ENCODE measurements at places on chromosomes 6 and 20. TPM values are rescaled to one million over a fixed set of nuclear protein-coding genes. Genes with fewer than 3 reads are reported as not detected.

Gene SOX18
- 6.6 TPM for total RNA-seq

GRCh38 chr6:91337967-91338366, 751.1 kb upstream of the MAP3K7 start:
- DNase-seq, result no peak

Gene NKX2-4
- total RNA-seq, result not detected

GRCh38 chr20:38601216-38602184, at the start of gene ARHGAP40:
Gene ARHGAP40 (plus strand): TSS chr20:38601809.
- DNase-seq, result no peak

DNA sequence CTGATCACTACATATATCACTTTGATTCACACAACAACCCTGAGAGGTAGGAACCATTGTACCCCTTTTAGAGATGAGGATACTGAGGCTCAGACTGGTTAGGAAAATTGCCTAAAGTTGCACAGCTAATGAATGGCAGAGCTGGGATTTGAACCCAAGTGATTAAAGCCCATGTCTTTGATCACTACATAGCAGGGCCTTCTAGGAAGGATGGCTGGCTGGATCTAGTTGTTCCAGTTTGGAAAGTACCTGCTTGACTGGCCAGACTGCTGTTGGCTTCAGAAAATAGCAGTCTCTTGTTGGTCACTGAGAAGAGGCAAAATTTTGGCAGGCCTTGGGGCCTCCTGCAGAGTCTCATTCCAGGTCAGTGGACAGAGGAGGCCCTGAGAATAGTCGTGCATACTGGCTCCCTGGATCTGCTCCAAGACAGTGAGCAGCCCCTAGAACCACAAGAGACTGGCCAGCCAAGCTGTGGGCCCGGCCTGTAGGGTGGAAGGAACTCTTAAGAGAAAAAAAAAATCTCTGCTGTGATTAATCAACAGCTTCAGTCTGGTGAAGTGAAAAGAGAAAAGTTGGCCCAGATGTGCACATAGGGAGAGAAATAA, 17.5 kb downstream of the PPARD start:
- no peak for DNase-seq

DNA sequence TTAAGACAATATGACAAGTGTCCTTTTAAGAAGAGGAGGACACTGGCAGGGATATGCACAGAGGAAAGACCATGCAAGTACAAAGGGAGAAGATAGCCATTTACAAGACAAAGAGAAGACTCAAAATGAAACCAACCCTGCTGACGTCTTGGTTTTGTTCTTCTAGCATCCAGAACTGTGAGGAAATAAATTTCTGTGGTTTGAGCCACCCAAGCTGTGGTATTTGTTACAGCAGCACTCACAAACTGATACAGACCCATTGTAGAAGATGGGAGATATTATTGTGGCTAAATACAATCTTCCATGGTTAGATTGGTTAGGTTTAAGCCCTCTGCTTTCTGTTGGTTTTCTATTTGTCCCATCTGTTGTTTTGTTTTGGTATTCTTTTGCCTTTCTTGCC, 88.6 kb upstream of the SLC35F1 start:
- no peak for DNase-seq

- peak; percentile 85 for DNase-seq
Observed at GRCh38 chr6:137867685-137868509, 838 bp downstream of the TNFAIP3 start.

DNA sequence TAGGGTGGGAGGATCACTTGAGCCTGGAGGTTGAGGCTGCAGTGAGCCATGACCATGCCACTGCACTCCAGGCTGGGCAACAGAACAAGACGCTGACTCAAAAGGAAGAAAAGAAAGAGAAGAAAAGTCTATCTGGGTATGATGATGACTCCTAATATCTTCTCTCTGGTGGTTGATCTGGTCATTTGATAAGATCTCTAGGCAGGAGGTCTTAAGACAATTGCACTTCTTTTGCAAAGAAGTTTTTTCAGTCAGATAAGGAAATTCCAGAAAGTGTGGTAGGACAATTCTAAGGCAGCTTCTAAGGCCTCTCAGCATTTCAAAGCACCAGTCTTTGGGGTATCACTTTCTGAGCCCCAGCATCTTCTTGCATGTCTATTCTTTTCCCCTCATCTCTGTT, 7.7 kb upstream of the AIF1 start:
- no peak for DNase-seq

DNA sequence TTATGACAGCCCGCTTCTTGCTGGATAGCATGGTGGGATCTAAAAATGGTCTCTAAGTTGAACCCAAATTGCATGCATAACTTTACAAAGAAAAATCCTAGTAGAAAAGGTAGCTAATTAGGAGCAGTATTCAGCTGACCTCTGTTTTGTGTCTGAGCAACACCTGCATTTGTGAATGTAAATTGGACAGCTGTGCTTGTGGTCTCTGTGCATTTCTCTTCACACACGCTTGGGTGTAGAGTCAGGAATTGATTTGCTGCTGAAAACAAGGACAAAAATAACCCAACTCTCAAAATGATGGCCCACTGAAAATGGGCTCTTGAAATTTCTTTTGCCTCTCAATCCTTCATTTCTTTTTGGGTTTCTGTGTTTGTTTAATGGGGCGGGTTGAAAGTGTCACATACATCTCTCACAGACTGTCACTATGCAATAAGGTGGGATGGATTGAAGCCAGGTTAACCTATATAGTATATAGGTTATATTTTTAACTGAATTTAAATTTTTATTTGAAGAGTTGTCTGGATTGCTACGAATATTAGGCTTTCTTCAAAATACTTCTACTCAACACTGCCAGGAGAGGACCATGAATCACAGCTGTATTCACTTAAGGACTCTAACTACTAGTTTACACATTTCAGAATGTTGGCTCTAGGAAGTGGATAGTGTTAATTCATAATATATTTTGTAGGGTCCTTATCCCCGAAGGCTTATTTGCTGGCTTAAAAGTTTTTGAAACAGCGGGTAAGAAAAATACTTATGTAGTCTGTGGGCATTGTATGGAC, 46.5 kb downstream of the SOBP start:
- no peak for DNase-seq

Gene MLN
- not detected for total RNA-seq

DNA sequence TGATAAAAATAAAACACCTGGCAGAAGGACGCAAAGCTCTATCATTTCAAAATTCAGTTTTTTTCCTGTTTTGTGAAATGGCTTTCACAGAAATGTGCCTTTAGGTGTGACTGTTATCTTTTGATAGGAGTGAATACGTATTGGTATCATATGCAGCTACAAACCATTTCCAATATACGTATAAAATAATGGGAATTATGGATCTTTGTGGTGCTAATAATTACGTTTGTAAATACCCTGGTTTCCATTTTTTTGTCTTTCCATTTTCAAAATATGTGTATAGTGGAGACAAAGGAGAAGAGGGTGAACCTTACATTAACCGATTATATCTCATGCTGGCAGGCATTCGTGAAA, 108.7 kb upstream of the GMDS start:
- DNase-seq, result no peak

DNA sequence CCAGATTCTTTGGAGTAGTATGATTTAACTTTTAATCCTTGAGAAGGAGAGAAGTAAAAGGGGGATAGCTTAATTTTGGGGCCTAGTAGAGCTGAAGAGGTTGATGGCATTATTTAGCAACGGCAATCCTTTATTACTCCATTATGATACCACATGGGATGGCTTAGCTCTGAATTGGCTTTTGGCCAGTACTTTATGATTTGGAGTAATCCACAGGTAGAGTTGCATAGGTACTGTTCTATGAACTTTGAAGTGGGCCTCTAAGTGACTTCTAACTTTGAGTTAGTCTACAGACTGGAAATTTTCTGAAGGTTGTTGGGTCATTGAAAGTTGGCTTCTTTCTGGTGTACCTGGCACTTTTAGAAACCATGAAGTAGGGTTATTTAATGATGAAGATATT, 11.6 kb downstream of the YWHAB start:
- no peak for DNase-seq

DNA sequence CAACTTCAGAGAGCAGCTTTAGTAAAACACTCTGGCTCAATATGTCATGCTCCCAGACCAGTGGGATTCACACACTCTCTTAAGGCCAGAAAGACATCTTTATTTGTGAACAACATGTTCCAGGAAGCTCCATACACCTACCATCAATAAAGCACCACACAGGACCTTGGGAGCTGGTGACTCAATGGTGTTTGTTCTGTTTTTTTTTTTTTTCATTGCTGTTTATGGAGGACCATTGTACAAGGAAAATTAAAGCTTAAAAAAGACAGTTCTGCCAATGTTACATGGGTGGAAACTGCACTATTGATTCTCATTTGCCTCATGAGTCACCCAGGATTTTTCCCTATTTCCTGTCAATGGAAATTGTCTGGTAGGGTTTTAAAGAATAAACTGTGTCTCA, 36.3 kb upstream of the TENT5A start:
- no peak for DNase-seq

GRCh38 chr20:57470666-57471495, 54.1 kb downstream of the CTCFL start:
- no peak for DNase-seq

DNA sequence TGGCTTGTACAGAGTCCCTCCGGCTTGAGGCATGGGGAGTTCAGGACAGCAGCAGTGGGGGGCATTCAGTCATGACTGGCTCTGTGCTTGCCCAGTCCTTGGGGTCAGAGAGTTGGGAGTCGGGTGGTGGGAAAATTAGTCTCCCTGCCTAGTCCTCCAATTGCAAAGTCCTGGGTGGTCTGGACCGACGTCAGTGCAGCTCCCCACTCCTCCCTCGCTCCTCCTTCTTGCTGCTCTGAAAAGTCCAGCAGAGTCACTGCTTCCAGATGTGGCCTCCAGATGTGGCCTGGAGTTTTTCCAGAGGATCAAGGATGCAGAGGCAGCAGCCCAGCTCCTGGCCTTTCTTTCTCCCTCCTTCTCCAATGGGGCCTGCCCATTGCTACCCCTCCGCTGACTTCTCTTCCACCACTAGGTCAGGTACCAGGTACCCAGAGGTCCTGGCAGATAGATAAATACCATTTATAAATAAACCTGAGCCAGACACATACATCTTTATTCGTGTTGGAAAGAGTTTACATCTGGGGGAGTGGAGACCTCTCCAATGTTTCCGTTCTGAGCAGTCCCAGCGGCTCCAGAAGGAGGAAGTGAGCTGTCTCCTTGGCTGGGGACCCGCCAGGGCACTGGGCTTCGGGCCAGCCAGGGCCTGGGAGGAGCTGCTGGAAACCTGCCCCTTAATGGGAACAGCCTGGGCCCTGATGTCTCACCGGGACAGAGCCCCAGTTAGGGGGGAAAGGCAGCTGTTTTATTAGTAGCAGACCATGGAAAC, 49.0 kb upstream of the RNF24 start:
- peak; percentile 24 for DNase-seq

DNA sequence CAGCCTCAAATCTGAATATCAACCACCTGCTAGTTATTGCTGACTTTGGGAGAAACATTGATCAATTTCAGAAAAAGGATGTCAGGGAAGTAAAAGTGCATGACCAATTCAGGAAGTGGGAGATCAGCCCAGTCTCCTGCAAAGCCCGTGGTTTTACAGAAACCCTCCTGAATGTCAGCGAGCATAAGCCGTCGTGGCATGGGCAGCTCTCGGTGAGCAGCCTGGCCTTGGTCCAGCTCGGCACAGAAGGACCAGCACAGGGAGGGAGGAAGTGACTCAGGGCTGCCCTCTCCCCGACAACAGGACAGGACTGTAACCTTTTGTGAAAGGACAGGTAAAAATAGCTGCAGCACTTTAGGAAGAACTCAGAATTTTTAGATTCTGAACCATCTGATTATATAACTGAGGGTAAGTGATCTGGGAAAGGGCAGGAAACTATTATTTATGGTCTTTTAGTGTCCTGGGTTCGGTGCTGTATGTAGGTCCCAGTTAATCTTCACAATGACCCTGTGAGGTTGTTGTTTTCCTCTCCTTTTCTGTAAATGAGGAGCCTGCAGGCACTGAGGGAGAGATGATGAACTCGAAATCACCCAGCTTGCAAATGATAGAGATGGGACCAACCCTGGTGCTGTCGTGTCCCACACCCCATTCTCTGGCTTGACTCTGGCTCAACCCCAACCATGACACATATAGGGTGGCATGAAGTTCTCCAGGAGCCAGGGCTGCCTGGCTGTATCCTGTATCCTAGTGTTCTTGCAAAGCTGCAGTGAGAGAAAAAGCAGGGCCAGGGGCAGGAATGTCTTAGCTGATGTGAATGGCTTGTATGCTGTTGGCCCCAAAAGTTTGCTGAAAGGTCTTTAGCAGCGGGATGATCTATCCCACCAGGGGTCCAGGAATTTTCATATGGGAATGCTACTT, 37.6 kb downstream of the NRN1 start:
- no peak for DNase-seq

Gene SLC22A23
- total RNA-seq, result 104 TPM

Gene DOK5
- total RNA-seq, result 2.1 TPM

- DNase-seq, result no peak
Observed at GRCh38 chr6:133291671-133292070, 50.5 kb downstream of the EYA4 start.

DNA sequence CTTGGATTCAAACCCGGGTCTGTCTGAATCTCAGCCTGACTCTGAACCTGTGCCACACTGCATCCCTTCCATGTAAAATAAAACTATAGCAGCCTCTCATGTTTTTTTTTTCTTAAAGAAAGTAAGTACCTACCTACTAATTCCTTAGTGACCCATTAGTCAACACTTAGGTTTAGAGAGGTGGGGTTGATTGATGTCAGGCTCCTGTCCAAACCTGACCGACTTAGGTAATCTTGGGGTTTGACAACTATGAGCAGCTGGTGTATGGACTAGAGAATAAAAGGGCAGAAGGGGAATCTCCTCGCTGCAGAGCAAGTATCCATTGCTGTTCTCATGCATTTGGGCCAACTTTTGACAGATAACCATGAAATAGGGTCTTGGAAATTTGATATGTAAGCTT, 6.5 kb downstream of the NKAIN2 start:
- no peak for DNase-seq

DNA sequence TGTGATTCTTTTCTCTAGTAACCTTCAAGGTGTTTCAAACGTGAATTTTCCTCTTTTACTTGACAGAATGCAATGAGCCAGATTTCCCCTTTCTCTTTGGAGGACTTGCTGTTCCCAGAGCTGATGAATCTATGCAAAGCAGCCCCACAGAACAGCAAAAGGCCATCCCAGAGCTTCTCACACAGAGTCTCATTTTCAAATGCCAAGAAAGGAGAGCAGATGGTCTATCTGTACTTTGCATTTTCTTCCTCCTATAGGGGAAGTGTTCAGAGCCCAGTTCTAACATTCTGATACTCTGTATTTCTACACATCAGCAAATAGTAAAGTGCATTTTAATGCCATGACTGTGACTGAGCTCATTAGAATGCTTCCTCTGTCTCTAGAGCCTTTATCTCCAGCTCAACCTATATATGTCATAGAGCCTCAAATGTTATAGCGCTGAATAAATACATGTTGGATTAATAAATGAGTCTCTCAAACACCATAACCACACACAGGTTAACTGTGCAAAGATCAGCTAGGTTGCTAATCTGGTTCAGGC, 81.8 kb upstream of the EYA4 start:
- DNase-seq, result no peak

Gene E2F1
- 3.8 TPM for total RNA-seq

- DNase-seq, result no peak
Observed at GRCh38 chr20:56461576-56461975, 6.9 kb upstream of the RTF2 start.

DNA sequence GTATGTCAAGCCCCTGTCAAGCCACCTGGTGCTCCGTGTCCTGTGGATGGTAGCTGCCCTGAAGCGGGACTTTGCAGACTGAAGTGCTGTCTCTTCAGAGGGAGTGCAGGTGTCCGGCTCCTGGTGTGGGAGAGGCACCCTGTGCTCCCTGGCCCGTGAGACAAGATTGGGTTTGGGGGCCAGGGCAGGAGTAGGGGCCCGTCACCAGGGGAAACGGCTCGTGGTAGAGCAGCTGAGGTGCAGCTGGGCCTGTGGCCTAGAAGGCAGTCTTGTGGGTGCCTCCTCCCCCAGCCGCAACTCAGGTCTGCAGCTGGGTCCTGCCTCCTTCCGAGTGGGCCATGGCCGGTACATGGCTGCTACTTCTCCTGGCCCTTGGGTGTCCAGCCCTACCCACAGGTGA, at the start of gene PTCRA:
PTCRA (plus strand) TSS at position 322 of the 400 bp plus-strand sequence; CDS start at position 339, 17 bp downstream.
- no peak for DNase-seq

All from Peyer's patch (tissue), 4 donors.